Activated CD8-positive, alpha-beta memory T cell treated with anti-CD3 and anti-CD28 coated beads for 1 hour (primary cell): ENCODE measurements at places on chromosomes 3 and 15.

GRCh38 chr3:54537506-54537905 lies 390.4 kb downstream of the LRTM1 start:
- no peak for DNase-seq

GRCh38 chr3:15050405-15051092 lies 14.6 kb downstream of the MRPS25 start:
- DNase-seq: no peak

DNA sequence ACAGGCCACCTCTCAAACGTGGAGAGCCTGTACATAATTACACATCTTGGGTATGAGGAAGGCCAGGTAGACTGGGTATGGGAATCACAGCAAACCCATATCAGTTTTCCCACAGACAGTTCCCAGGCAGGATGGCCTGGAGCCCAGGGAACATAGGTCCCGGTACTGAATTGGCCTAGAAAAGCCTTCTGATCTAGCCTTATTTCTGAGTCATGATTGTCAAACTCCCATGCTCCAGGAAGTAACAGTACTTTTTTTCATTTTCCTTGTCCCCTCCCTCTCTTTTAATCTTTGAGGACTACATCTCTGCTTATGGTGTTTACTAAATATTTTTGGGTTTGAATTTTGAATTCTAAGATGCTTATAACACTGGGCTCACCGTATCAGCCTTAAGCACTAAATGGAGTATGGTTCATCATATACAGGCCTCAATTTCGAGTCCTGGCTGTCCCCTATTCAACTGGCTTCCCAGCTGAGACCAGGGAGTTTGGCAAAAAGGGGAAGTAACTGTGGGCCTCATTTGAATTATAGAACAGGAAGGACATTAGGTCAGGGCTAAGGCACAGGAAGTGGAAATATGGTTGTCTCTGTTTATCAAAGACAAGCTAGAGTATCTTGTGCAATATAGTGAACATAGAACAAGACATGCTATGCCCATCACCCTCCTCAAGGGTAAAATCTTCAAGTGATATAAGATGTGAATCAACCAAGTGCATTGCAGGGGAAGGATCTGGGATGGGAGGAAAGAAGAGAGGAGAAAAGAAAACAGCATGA lies 494.6 kb downstream of the NTRK3 start:
- DNase-seq: no peak

GRCh38 chr3:144018776-144019175 lies 47.2 kb downstream of the DIPK2A start:
- no peak for DNase-seq

DNA sequence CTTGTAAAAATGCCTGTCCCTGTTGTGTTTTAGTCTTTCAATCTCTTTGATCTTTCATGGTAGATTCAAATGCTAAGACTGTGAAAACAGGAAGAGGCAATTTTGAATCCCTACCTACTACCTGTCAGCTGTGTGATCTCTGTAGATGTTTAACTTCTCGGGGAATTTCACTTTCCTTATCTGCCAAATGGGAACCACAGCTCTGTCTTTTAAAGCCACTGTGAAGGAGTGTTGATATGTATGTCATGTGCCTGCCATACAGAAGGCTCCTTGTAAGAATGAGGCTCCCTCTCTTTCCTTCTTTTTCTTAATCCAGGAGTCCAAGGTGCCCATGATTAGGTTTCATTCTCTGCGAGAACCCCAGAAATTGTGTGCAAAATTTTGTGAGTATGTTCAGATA lies 139.6 kb upstream of the ADAMTS9 start:
- no peak for DNase-seq

- DNase-seq: no peak
Measured at GRCh38 chr3:193788189-193788991, 195.4 kb downstream of the OPA1 start.

DNA sequence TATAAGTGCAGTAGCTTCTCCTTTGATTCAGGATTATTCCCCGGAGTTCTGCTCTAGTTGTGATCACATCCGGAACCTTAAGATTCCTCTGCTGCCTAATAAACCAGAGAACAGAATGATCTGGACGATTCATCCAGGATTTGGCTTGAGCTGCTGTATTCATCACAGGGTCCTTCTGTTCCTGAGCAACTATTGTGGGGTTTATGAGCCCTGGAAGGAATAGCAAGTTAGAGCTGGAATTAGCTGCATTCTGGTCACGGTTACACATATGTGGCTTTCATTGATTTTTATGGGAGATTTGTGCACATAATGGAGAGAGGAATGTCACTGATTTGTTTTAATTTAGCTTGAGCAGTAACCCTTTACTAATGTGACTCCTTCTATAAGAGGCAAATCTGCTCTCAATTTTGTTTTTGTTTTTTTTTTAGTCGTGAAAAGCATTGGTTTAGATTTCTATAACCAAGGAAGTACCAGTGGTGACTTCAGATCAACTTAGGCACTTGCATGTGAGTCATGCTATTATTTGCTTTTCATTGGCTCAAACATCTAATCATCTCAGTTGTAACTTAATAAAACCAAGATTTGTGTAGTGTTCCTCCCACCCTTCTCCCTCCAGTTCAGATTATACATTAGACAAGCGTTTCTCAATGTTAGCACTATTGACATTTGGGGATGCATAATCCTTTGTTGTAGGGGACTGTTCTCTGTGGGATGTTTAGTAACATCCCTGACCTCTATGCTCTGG lies 148.5 kb downstream of the OTOL1 start:
- DNase-seq: no peak

DNA sequence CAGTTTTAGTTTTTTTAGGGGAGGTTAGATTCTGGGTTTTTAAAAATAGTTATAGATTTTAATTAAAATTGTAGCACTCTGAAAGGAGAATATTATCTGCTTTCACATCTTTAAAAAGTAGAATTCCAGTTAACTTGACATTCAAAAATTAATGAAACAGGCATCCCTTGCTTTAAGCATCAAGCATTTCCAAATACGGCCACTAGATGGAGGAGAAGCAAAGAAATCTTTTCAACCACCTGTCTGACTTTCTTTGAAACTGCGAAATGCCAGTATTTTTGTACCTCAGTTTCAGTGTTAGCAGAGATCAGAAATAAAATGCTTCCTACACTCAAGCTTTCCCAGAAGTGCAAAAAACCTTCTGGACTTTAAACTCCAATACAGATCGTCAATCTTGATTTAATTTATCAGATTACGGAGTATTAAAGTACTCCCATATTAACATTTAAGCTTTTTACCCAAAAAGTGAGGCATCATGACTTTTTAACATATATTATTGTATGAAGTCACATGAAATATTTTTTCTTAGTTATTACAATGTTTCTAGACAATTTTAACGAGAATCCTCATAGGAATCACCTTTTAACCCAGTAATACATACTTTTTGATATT lies 153.3 kb downstream of the P3H2 start:
- DNase-seq: no peak

- DNase-seq: no peak
Measured at GRCh38 chr15:34206011-34206410, 3.9 kb downstream of the KATNBL1 start.

DNA sequence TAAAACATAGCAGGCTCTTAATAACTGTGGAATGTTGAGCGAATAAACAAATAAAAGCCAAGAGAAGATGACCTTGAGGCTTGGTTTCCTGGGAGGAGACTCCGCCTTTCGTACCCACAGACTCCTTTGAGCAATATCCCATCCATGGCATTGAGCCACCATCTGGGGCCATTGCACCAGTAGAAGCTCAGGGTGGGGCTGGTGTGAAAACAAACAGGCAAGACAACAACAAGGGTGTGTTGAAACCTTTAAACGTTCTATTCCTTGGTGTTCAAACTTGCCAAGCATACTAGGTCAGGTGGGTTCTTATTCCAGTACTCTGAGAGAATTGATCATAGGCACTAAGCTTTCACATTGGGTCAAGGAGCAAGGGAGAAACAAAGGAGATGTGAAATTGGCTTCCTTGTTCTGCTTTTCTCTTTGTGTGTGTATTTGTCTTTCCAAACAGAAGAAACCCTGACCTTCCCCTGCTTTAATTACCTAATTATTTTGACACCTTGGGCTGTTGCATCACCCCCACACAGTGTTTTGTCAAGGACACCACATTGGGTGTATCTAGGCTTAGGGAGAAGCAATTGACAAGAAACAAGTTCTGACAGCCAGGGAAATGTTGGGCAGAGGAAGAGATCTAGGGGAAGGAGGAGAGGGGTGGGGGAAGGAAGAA lies 105.1 kb upstream of the BCL6 start:
- no peak for DNase-seq

GRCh38 chr3:169879845-169880575 lies 10.3 kb upstream of the LRRC31 start:
- no peak for DNase-seq

DNA sequence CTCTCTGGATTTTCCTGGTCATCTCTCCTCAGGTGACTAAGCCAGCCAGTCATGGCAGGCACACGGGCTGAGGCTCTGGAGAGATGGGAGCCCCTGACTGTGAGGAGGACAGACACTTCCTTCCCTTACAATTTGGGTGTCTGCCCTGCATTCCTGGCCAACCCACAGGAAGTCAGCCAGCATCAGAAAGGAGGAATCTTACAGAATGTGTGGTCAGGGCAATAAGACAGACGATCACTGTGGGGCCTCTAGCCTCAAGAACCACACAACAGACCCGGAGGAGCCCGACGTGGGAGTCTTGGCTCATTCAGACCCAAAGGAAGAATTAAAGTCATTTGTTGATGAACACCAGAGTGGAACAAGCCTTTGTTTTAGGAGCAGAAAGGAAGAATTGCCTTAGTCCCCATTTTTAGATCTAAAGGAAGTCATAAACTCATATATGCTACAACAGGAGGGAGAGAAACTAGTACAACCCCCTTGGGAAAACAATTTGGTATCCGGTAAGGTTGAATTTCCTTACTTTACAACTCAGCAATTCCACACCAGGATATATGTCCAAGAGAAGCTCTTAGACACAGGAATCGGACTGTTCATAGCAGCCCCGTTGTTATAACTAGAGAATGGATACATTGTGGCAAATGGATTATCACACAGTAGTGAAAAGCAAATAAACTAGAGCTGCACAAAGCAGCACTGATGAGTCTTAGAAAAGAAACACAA lies 62.2 kb downstream of the ABTB1 start:
- no peak for DNase-seq

DNA sequence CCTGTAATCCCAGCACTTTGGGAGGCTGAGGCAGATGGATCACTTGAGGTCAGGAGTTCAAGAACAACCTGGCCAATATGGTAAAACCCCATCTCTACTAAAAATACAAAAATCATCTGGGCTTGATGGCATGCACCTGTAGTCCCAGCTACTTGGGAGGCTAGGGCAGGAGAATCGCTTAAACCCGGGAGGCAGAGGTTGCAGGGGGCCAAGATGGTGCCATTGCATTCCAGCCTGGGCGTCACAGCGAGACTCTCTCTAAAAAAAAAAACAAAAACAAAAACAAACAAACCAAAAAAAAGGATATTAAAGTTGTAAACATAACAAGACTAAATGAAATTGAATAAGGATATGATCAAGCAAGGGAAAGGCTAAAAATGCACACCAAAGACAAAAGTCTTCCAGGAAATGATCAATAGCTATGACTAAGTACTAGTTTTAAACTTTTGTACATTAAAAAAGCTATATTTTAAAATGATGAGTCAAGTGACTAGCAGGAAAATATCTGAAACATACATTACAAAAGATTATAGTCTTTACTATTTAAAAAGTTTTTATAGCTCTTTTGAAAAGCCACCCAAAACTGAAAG lies 28.6 kb downstream of the KLHL6 start:
- DNase-seq: no peak

DNA sequence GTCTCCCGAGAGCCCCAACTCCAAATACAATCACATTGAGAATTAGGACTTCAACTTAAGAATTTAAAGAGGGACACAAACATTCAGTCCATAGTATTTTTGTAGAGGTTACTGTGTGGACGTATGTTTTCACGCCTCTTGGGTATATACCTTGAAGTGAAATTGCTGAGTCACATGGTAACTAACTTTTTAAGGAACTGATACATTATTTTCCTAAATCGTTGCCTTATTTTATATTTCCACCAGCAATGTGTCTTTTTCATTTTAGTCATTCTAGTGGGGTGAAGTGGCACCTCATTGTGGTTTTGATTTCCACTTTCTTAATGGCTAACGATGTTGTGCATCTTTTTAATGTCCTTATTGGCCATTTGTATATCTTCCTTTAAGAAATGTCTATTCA lies 11.8 kb downstream of the PARP15 start:
- DNase-seq: no peak

DNA sequence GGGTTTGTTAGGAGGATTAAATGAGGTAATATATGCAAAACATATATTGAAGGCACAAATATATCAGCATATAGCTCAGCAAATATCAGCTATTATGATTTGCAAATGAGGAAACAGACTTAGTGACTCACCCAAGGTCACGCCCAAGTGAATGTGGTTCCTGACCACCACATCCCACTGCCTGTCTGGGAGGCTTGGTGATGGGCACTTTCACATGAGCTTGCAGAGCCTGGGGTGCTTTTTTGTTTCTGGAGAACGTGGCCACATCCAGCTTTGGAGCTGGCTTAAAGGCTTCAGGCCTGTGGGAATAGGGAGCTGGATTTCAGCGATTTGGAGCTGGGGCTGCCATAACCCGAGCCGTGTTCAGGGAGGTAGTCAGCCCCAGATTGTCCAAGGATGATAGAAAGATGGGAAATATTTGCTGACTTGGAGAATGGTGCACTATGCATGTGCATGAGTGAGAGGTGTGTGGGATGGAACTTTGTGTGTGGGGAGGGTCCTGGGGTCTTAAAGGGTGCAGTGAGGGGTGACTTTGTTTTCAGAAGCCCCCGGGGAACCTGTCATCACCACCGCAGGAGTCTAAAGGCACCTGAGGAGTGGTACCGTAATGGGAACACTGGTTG lies 12.0 kb upstream of the FGD5 start:
- no peak for DNase-seq

GRCh38 chr3:34808287-34808686 lies 831.0 kb upstream of the ARPP21 start:
- no peak for DNase-seq

DNA sequence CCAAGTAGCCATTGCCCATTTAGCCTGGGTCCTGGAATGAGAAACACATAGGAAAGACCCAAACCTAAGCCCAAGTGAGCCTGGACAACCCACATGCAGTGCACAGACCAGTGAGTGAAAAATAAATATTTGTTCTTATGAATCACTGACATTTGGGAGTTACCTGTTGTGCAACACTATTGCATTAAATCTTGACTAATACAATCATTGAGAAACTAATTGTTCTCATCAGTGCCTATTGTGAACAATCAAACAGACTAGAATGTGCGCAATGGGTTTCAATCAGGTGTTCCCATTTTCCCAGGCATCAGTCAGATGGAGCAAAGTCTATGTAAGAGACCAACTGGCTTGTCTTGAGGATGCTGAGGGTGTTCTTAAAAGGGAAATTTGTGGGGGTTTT lies 54.7 kb upstream of the CNOT10 start:
- no peak for DNase-seq

GRCh38 chr3:108122276-108122675 lies 31.4 kb upstream of the CD47 start:
- DNase-seq: no peak

DNA sequence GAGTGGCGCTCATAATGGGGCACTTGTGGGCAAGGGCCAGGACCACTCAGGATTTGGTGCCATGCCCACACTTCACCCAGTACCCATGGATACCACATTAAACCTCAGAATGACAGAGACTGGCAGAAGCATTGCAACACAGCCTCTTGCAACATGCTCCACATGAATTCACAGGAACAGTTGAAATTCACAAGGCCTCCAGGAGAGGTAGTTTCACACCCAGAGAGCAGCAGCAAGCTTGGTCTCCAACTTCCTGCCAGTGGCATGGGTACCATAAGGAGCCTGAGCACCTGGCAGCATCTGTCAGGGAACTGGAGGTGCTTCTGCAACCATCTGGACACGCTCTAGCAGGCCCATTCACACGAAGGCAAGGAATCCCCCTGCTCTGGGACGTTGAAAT lies 101.0 kb downstream of the OSBPL10 start:
- no peak for DNase-seq

- no peak for DNase-seq
Measured at GRCh38 chr15:38545179-38545578, 19.4 kb downstream of the RASGRP1 start.
